ENCODE measurements at places on chromosomes 13 and 19.

DNA sequence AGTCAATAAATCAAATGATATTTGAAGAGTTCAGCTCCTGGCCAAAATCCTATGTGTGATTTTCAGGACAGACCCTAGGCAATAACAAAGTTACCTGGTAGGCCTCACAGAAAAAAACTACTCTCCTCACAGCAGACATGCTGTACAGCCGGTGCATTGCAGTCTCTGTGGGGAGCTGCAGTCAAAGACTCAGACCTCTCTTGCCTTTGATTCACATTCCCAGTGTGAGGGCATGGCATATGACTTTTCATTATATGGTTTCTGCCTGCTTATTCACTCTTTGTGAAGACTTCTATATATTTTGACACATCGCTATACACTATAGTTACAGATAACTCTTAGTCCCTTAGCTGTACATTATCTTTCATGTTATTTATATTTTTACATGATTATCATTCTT is 2684.3 kb upstream of the PCDH20 start:
- no peak for DNase-seq

DNA sequence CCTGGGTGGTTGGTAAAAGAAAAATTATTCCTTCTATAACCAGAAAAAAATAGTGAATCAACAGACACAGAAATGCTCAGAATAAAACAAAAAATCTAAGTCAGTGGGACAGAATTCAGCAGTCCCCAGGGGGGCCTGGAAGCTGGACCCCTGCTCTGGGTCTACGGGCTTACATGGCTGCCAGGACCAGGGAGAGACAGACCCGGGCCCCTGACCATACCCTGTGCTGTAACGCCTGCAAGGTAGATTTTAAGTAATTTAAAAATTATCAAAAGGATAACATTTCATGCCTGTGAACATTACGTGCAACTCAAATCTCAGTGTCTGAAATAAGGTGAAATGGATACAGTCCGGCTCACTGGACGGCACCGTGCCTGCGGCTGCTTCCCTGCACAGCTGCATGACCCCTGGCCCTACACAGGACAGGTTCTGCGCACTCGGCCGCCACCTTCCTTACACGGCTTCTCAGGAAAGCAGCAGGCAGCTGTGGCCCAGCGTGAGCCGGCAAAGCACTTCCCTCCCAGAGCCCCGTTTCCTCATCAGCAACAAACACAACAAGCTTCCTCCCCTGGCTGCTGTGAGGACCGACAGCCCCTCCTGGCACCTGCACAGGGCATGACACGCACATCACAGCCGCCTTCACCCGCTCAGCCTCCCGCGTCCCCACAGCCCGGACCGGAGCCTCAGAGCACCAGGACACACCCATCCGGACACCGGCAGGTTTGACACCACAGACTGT is 22.2 kb downstream of the RASA3 start:
- no peak for DNase-seq

- no peak for DNase-seq
Measured at GRCh38 chr13:94537740-94538630, 58.0 kb downstream of the TGDS start.

DNA sequence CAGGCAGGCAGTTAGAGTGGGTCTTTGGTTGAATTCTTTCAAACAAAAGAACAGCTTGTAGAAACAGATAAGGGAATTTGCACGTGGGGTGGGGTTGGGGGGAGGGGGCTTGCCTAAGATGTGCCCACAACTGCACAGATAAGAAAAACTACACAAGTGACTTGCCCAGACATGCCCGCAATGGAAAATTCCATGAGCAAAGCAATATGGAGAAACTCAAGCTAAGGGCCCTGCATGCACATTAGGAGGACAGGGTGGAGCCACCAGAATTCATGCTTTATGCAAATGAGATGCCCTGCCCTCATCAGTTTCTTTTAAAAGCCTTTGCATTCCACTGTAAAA is 755.6 kb upstream of the MIR17HG start:
- DNase-seq = no peak

- no peak for DNase-seq
Measured at GRCh38 chr13:79990048-79990447, 350.9 kb downstream of the SPRY2 start.

- DNase-seq = no peak
Measured at GRCh38 chr19:57667228-57667627, 1.5 kb upstream of the ZSCAN4 start.

GRCh38 chr13:27500806-27501534 is 50.6 kb upstream of the MTIF3 start:
- DNase-seq = no peak

GRCh38 chr13:90547272-90547790 is 800.2 kb upstream of the MIR17HG start:
- DNase-seq = no peak

GRCh38 chr13:45280751-45281634 is 60.0 kb downstream of the TPT1 start:
- peak; percentile 14 for DNase-seq

- DNase-seq = no peak
Measured at GRCh38 chr13:30119476-30119875, 187.9 kb downstream of the KATNAL1 start.

- peak; percentile 96 for DNase-seq
Measured at GRCh38 chr19:39411832-39412099, 703 bp upstream of the PLEKHG2 start.

- no peak for DNase-seq
Measured at GRCh38 chr13:112897956-112898620, 70.9 kb upstream of the MCF2L start.

- DNase-seq = no peak
Measured at GRCh38 chr13:51629491-51630287, 45.4 kb downstream of the WDFY2 start.

GRCh38 chr19:5048727-5049553 is 80.0 kb downstream of the KDM4B start:
- DNase-seq = no peak

DNA sequence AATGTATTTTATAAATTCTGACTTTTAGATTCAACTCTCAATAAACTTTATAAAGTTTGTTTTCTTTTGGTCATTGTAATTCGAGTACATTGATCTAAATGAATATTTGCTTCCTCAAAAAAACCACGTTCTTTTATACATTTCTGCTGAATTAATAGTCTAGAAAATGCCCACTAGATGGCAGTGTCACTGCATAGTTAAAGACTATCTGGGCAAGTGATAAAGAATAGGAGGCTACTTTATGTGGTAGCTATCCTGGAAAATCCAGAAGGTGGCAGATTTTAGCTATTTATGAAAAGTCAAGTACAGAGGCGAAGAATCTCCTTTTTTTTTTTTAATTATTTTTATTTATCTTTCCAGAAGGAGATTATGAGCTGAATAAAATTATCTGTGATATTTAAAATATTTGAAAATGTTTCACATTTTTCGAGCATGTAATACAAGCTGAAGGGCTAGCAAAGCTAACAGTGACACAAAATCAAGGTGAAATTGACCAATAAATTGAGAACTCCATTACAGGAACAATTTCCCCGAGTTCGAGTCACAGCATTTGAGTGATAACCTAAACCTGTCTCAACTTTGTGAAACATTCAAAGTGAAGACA is 221.8 kb downstream of the OLFM4 start:
- peak; percentile 17 for DNase-seq

- DNase-seq = no peak
Measured at GRCh38 chr19:48424694-48425219, 21.0 kb upstream of the GRWD1 start.

DNA sequence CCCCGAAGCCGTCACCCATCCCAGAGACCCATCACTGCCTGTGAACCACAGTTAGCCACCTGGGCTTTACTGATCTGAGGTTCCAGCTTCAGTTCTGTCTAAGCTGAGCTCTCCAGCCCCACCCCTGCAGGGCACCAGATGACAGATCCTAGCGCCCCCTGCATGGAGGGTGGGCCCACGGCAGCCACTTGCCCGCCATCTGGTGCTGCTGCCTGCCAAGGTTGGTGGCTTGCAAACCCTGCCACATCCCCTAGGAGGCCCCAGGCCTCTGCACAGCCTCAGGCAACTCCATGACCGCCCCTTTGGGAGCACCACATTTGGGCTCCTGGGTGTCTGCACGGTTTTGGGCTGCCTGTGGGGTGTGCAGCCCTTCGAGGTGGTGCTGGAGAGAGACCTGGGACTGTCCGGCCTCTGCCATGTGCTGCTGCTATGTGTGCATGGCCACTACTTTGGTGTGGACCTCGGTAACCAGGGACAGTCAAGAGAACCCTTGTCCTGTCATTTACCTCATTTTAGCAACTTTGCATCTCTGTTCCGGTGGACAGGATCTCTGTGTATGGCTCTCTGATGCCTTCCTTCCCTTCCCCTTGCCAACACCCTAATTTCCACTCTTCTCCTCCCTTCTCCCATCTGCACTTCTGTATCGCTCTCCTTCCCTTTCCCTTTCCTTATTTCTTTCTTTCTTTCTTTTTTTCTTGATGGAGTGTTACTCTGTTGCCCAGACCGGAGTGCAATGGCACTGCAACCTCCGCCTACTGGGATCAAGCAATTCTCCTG is 17.4 kb upstream of the SDHAF1 start:
- no peak for DNase-seq

- no peak for DNase-seq
Measured at GRCh38 chr13:91405240-91405639, 6.8 kb downstream of the GPC5 start.

DNA sequence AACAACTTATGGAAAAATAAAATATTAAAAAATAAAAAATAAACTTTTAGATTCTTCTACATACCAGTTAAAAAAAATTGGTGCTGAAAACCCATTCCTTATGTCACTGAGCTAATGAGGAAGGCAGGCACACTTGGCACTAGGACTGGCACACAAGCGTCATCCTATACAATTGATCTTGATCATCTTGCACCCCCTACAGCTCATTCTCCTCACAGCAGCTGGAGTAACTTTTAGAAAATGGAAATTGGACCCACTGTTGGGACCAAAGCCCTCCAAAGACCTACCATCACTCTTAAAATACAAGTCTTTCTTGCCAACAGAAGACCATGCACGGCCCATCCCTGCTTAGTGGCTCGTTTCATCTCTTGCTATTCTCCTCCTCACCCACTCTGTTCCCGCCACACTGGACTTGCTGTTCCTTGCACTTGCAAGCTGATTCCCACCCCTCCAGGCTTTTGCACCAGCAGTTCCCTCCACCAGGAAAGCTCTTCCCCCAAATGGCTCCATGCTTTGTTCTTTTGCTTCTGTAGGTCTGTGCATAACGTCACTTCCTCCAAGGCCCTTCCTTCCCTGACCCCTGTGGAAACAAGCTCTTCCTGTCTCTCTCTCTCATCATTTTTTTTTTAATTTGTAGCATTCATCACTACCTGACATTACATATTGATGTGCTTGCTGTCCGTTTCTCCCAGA is 11.6 kb downstream of the CTU1 start:
- DNase-seq = peak; percentile 26

GRCh38 chr13:39350461-39350881 is 252.5 kb downstream of the LHFPL6 start:
- no peak for DNase-seq

DNA sequence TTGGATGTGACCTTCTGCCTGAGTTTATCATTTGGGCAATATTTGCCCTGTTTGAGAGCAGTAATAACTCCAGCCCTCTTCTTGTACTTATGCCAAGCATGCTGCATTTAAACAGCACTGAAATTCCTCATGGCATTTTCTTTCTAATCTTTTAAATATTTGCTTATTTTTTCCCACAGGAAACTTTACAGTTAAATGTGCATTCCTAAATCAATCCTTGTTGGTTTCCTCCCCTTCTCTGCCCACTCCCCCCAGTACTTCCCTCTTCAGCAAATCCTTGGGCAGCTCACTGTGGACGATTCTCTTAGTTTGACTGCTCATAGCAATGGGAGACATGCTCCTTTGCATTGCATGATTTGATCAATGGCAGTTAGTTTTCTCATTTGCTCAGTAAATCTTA is 68.7 kb downstream of the RAP2A start:
- no peak for DNase-seq

- DNase-seq = no peak
Measured at GRCh38 chr19:46911456-46911855, 50.7 kb downstream of the ARHGAP35 start.

- DNase-seq = no peak
Measured at GRCh38 chr13:111923439-111923838, 143.5 kb upstream of the SOX1 start.

- DNase-seq = no peak
Measured at GRCh38 chr13:31963631-31964030, 67.9 kb upstream of the FRY start.

DNA sequence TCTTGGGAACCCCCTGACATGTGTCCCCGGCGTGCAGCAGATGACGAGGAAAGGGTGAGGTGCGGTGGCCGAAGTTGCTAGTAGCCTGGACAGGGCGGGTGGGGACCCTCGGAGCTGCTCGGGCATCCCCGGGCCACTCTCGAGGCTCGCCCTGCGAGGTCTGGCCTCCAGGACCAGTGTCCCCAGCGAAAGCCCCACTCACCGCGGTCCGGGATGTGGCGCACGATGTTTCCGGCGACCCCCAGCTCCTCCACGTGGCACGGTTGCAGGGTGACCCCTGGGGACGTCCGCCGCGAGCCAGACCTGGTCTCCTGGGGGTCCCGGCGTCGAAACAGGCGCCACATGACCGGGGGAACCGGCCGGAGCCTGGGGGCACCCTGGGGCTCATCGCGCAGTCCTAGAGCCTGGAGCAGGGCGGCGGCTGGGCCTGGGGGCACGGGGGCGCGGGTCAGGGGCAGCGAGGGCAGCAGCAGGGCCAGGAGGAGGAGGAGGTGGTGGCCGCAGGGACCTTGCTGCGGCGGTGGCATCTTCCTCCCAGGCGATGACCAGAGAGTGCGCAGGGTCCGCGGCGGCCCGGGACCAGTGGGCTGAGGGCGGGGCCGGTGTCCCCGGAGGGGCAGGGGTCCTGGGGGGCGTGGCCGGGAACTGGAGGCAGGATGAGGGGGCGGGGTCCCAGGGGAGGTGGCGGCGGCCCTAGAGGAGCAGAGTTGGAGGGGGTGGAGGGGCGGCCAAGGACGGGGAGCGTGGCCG is 26.0 kb downstream of the CERS1 start:
- no peak for DNase-seq

- DNase-seq = peak; percentile 21
Measured at GRCh38 chr19:45439569-45440258, 16.0 kb upstream of the ERCC1 start.

DNA sequence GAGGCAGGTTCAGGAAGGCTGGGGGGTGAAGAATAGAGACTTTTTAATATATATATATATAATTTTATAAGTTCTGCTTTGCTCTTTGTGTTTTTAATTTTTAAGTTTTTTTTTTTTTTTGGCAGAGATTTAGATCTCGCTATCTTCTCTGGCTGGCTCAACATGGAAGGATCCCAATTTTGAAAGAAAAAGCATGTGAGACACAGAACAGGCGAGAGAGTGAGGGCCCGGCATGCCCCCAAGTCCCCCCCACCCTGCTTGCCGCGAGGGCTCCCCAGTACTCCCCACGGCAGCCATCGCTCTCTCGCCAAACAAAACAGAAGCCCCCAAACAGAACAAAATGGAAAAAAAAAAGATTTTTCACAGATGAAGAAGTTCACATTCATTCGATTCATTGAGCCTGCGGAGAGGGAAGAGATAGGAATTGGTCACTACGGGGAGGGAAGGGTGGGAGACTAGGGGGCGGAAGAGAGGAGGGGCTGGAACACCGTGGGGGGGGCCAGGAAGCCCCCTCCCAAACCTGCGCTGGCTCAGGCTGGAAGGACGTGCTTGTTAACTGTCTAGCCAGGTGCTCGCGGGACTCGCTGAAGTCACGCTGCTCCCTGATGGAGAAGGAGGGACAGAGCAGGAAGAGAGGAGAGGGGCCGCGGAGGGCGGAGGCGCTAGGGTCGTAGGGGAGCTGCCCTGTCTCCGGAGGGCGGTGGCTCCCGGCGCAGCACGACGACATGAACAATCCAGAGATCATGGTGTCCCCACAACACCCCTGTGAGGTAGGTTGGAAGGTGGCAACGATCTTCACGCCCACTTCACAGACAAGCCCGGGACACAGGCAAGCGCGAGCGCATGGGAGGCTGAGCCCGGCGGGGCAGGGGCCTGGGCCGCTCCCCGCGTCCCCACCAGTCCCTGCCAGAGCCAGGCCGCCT is 10.6 kb downstream of the KHSRP start:
- no peak for DNase-seq
